Activated T-cell treated with anti-CD3 and anti-CD28 coated beads for 48 hours (primary cell): ENCODE measurements at places on chromosomes 4 and X.

GRCh38 chr4:157447195-157447594 lies 226.7 kb downstream of the GRIA2 start:
- DNase-seq = no peak

DNA sequence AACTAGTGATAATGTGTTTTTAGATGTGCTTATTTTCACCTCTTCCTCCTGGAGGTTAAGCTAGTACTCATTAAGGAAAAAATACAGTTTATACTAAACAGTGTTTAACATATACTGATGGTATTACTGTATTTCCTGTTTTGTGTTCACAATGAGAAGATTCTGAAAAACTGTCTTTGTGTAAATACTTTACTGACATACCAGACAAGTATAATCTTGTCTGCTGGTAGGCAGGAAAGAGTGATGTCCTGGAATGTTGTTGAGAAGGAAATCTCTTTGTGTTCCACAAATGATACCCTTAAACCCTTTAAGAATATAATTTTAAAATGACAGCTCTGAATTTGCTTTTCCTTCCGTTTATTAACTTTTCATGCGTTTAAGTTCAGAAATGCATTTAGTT lies 205.5 kb upstream of the NUDT6 start:
- no peak for DNase-seq

- no peak for DNase-seq
Observed at GRCh38 chrX:2360731-2361130, 140.0 kb downstream of the DHRSX start.

GRCh38 chr4:187602339-187603092 lies 393.1 kb upstream of the ZFP42 start:
- no peak for DNase-seq

GRCh38 chr4:42654631-42655268 lies 2.2 kb downstream of the ATP8A1 start:
- no peak for DNase-seq

GRCh38 chrX:137426695-137427425 lies 139.1 kb upstream of the ZIC3 start:
- DNase-seq = no peak

DNA sequence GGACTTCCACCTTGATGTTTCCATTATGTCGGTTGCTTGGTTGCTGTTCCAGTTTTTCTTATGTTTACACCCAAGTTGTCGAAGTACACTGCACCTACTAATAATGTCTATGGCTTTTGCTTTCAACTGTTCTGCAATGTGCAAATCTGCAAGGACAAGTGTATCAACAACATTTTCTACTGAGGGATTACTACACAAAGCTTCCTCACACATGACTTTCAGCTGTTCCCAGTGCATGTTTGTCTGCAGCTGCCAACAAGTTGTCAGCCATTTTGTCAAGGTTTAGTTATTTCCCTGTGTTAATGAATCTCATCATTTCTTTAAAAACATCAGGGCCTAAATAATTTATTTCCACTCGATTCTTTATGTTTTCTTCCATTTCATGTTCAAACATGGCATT lies 45.4 kb upstream of the UGT2A3 start:
- DNase-seq = no peak

GRCh38 chr4:76993787-76994641 lies 44.5 kb downstream of the SEPTIN11 start:
- DNase-seq = peak; percentile 8

GRCh38 chr4:180542445-180543100 lies 1700.6 kb upstream of the TENM3 start:
- DNase-seq = no peak

- no peak for DNase-seq
Observed at GRCh38 chrX:915427-916229, 285.0 kb downstream of the SHOX start.

DNA sequence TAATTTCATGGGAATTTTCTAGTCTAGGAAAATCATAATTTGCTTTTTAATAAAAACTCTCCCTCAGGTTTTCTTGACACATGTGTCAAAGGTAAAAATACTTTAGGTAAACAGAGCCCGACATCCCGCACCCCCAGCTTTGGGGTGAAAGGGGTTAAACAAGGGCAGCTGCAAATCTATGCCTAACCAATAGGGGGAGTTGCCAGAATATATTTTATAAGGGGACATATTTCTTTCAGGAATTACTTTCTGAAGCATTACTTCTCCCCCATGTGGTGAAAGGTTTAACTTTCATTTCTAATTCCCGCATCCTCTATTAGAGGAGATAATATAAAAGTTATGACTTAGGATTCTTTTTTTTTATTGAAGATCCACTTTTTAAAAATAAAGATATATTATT lies 53.9 kb upstream of the HEPH start:
- DNase-seq = no peak

DNA sequence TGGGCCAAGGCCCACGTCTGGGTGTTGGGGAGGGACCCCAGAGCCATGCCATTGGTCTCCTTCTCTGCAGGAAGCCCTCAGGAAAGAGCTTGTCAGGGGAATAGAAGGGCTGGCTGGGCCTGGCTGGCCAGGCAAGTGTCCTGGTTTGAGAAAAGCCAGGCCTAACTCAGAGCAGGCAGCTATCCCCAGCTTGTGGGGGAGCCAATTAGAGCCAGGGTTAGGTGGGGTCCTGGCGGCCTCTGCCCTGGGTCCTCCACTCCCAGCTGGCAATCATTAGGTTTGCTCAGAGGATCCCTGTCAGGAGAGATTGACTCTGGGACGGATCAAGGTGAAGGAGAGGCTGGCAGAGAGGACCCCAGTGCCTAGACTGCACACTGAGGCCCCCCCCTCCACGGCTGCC lies 64.8 kb downstream of the PJA1 start:
- no peak for DNase-seq

DNA sequence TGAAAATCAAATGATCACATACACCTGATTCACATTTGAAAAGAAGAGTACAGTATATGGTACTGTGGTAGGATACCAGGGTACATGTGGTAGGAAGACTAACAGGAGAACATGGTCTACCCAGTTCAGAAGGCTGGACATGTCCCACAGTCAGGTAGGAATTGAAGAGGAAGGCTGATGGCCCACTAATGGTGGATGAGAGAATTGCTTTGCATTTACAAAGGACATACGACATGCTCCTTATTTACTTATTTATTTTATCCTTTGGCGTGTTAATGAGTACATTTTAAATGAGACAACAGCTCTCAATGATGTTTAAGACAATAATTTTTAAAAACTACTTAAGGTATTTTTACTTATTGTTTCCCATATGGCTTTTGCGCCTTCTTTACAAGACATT lies 106.7 kb upstream of the BMP2K start:
- DNase-seq = no peak

DNA sequence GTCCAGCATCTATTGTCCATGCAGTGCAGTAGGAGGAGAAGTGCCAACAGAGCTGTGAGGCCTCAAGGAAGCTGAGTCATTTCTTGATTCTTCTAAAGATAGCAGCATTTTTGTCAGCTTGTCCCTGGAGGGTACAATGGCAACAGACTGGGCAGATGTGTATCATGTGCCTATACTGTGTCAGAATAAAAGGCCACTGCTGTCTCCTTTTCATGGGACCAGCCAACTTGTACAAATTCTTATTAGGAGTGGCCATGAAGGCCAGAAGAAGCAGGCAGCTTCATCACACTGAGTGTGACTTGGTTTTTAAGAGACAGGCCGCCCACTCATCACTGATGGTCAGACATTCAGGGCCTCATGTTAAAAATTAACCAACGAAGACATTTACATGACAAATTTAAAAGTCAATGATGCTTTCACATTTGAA lies 185.0 kb upstream of the FAM241A start:
- no peak for DNase-seq

DNA sequence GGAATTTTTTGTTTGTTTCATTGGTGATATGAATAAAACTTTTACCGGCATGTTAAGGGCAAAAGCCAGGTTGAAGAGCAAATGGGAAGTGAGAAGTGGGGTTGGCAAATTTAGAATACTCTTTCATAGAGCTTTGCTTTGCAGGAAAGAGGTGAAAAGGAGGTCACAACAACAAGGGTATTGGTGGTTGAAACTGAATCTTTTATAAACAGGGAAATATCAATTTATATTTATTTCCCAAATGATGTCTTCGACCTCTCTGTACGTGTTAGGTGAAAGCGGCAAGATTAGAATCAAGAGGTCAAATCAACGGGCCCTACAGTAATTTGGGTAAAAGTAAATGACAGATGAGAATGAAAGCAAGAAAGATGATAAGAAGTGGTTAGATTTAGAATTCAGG lies 3.4 kb downstream of the SMR3A start:
- no peak for DNase-seq

- no peak for DNase-seq
Observed at GRCh38 chrX:10893976-10894375, 217.2 kb upstream of the HCCS start.

DNA sequence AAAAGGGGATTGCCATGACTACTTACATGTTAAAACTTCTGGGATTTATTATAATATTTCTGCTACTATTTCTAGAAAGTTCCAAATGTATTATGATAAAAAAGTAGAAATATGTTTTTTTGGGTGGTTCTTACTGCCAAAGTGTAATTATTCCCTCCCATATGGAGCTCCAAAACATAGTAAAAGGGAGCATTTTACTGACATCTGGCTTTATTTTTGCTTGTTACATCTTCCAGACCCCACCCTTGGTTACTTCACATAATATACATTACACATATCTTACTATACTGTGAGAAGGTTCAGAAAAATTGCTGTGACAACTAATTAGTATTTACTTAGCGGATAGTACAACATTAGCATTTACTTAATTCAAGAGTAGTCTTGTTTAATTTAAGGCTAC lies 205.1 kb upstream of the TLL1 start:
- no peak for DNase-seq

DNA sequence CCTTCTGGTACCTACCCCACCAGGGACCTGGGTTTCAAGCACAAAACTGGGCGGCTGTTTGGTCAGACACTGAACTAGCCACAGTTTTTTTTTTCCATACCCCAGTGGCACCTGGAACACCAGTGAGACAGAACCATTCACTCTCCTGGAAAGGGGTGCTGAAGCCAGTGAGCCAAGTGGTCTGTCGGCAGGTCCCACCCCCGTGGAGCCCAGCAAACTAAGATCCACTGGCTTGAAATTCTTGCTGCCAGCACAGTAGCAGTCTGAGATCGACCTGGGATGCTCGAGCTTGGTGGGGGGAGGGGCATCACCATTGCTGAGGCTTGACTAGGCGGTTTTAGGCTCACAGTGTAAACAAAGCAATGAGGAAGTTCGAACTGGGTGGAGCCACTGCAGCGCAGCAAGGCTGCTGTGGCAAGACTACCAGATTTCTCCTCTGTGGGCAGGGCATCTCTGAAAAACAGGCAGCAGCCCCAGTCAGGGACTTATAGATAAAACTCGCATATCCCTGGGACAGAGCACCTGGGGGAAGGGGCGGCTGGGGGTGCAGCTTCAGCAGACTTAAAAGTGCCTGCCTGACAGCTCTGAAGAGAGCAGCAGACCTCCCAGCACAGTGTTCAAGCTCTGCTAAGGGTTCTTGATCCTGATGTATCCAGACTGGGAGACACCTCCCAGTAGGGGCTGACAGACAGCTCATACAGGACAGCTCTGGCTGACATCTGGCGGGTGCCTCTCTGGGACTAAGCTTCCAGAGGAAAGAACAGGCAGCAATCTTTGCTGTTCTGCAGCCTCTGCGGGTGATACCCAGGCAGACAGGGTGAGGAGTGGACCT lies 223.0 kb downstream of the COX18 start:
- DNase-seq = no peak

- DNase-seq = no peak
Observed at GRCh38 chr4:141132072-141132708, 1.1 kb downstream of the RNF150 start.

GRCh38 chr4:74635074-74635473 lies 159.2 kb downstream of the BTC start:
- DNase-seq = no peak

DNA sequence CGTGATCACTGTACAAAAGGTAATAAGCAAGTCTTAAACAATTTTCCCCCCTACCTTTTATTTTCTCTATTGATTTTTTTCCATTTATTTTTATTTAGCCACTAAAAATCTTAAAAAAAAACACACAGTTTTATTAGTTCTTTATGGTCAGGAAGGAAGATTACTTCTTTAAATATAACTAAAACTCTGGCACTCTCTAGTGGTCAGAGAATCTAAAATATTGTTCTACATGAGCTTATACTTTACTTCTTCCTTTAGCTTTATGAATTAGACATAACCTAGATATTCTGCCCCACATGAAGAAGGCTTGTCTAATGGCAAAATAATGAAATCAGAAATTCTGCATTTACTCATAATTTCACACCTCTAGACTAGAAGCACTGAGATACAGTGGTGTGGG lies 135.2 kb downstream of the PDE5A start:
- DNase-seq = no peak

- no peak for DNase-seq
Observed at GRCh38 chr4:157840648-157841047, 332.2 kb downstream of the GASK1B start.

- DNase-seq = no peak
Observed at GRCh38 chr4:30725562-30725961, 5.4 kb downstream of the PCDH7 start.

DNA sequence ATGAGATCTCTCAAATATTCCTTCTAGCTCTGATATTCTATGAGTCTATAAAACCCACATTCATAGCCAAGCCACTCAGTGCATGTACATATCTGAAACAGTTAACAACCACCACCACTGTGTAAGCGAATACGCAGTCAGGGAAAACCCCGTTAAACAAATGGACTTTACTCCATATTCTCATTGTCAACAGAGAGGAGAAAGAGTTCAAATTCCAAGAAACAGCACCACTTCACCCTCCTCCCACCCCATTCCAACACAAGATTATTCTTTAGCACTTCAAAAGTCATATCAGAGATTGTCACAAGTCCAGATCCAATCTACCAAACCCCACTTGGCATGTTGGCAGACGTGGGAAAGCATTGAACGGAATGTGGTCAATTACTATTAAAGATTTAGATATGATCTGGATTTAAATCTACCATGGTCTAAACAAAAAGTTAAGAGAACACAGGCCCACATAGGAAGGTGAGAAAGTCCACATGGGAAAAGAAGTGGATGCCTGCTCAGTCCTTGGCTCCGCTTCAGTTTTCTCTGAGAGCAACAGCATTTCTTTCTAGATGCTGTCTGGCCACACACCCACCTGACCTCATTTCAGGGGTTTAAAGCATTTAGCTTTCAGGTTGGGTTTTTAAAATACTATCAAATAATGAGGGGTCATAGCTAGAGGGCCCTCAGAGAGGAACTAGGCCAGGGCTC lies 39.8 kb upstream of the KLHL13 start:
- DNase-seq = no peak

GRCh38 chr4:60683973-60684372 lies 516.2 kb upstream of the ADGRL3 start:
- DNase-seq = no peak

GRCh38 chr4:24470666-24471485 lies 113.5 kb downstream of the DHX15 start:
- DNase-seq = peak; percentile 18

GRCh38 chrX:13685126-13685763 lies 3.7 kb upstream of the RAB9A start:
- DNase-seq = no peak

- no peak for DNase-seq
Observed at GRCh38 chr4:7144374-7145290, 47.7 kb upstream of the SORCS2 start.

- no peak for DNase-seq
Observed at GRCh38 chrX:20402956-20403355, 136.2 kb upstream of the RPS6KA3 start.

GRCh38 chr4:99816545-99817308 lies at the start of gene DAPP1:
Gene DAPP1 (plus strand): TSS chr4:99816827. CDS start chr4:99816914, 87 bp downstream.
- DNase-seq = peak; percentile 60
